SK-N-DZ (cell line): ENCODE measurements at places on chromosomes 5 and 9.

DNA sequence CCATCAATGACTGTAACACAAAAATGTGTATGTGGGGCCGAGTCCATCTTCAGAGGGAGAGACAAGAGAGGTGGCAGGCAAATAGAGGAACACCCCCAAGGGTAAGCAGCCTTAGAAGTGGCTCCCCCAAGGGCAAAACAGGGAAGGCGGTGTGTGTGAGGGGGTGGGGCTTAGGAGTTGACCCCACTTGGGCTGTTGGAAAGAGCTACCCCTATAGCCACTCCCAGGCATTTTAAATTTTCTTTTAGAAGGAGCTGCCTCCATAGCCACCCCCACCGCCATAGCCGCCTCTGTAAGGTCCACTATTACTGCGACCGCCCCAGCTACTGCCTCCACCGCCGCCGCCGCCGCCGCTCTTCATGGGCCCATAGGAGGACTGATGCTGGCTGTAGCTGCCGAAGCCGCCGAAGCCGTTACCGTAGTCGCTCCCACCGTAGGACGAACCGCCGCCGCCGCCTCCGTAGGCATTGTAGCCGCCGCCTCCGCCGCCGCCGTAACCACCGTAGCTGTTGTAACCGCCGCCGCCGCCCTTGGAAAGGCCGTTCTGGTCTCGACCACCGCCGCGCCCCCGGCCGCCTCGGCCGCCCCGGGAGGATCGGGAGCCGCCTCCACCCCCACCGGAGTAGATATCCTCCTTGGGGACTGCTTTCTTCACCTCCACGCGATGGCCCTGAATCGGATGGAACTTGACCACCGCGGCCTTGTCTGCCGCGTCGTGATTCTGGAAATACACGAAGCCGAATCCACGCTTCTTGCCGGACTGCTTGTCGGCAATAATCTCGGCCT is 1.1 kb downstream of the HNRNPA0 start:
- DNase-seq = peak; percentile 19

- DNase-seq = no peak
Observed at GRCh38 chr5:173029499-173029921, 26.6 kb upstream of the CREBRF start.

GRCh38 chr5:75088648-75089047 is 36.3 kb upstream of the GCNT4 start:
- DNase-seq = no peak

GRCh38 chr5:172421-172820 is 18.9 kb upstream of the LRRC14B start:
- DNase-seq = no peak

DNA sequence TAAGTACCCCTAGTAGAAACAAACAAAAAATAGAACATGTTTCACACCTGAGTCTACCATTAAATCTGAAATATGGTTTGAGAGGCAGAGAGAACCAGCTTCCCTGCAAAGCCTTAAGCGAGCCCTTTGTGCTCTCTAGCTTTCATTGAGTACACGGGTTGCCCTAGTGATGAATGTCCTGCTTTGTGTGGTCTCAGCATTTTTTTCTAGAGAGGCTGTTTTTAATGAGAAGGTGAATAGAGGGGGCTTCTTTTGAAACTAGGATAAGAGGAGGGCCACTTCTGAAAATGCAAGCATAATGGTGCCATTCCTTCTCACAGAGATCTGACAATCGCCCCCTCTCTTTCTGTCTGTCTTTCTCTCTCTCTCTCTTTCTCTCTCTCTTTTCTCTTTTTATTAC is 131.3 kb downstream of the MACIR start:
- DNase-seq = no peak
